ENCODE measurements at places on chromosomes 3 and 15. TPM values are rescaled to one million over a fixed set of nuclear protein-coding genes. Genes with fewer than 3 reads are reported as not detected.

Gene EPHA3
- polyA plus RNA-seq: 13.7 TPM

Gene SLCO2A1
- 61.6 TPM for polyA plus RNA-seq

Gene GOLGA8N
- 38.7 TPM for polyA plus RNA-seq

Gene GATM
- polyA plus RNA-seq: 20.2 TPM

Gene AEN
- polyA plus RNA-seq: 5.2 TPM

Gene ECE2
- polyA plus RNA-seq: not detected

Gene TMEM207
- 0.17 TPM for polyA plus RNA-seq

Gene KCNMB3
- polyA plus RNA-seq: 11.5 TPM

Gene ZNF639
- 49.1 TPM for polyA plus RNA-seq

Gene SPINK8
- not detected for polyA plus RNA-seq

Gene CATSPER2
- polyA plus RNA-seq: 13.2 TPM

Gene FSTL1
- 483 TPM for polyA plus RNA-seq

Gene PLAAT1
- 0.60 TPM for polyA plus RNA-seq

Gene PAK6
- polyA plus RNA-seq: 5.2 TPM

Gene FOXB1
- polyA plus RNA-seq: not detected

Gene FGD5
- polyA plus RNA-seq: 41.3 TPM

Gene KCNAB1
- 1.7 TPM for polyA plus RNA-seq

Gene WWTR1
- polyA plus RNA-seq: 95.4 TPM

Gene CDCP1
- 0.54 TPM for polyA plus RNA-seq

Gene ZIC4
- polyA plus RNA-seq: not detected

Gene CCNB2
- polyA plus RNA-seq: 47.6 TPM

Gene APBA2
- polyA plus RNA-seq: 14.6 TPM

Gene HOMER2
- polyA plus RNA-seq: 14.7 TPM

Gene TRAT1
- 0.15 TPM for polyA plus RNA-seq

Gene NR2F2
- polyA plus RNA-seq: 141 TPM

Gene STARD9
- polyA plus RNA-seq: 16.9 TPM

Gene STRIT1
- not detected for polyA plus RNA-seq

Gene ZNF654
- polyA plus RNA-seq: 22.8 TPM

Gene CDC25A
- polyA plus RNA-seq: 10.3 TPM

Gene A4GNT
- polyA plus RNA-seq: 0.27 TPM

Gene GOLGA8R
- 9.7 TPM for polyA plus RNA-seq

Gene EPHB3
- polyA plus RNA-seq: 17.7 TPM

Gene DOCK3
- polyA plus RNA-seq: 1.6 TPM

Gene PPP2R3A
- 15.6 TPM for polyA plus RNA-seq

Gene TMEM40
- polyA plus RNA-seq: 1.1 TPM

Gene TRIM42
- polyA plus RNA-seq: not detected

Gene CHRNB4
- polyA plus RNA-seq: 0.21 TPM

Gene C2CD4B
- 3.1 TPM for polyA plus RNA-seq

Gene CD80
- 1.8 TPM for polyA plus RNA-seq

Gene CLSTN2
- 0.47 TPM for polyA plus RNA-seq

Gene ONECUT1
- polyA plus RNA-seq: not detected

Gene EIF2B5
- polyA plus RNA-seq: 54.5 TPM

Gene PRRT3
- 3.9 TPM for polyA plus RNA-seq

Gene STX19
- polyA plus RNA-seq: 8.5 TPM

Gene LDHAL6B
- not detected for polyA plus RNA-seq

Gene TMIE
- 0.85 TPM for polyA plus RNA-seq

Gene HMG20A
- polyA plus RNA-seq: 55.9 TPM

Gene CHRNA5
- 1.4 TPM for polyA plus RNA-seq

Gene SLC12A1
- polyA plus RNA-seq: 0.06 TPM

Gene NOX5
- 1.2 TPM for polyA plus RNA-seq

Gene CPLX3
- not detected for polyA plus RNA-seq

Gene LRTM1
- not detected for polyA plus RNA-seq

Gene SPATA12
- polyA plus RNA-seq: not detected

Gene PRR20G
- not detected for polyA plus RNA-seq

Gene APOD
- 5.8 TPM for polyA plus RNA-seq

Gene SORD
- polyA plus RNA-seq: 28.8 TPM

Gene TRIM59
- 35.3 TPM for polyA plus RNA-seq

Gene MTHFS
- polyA plus RNA-seq: 22.4 TPM

Measured in right lung (tissue), 10 donors.